WTC11 (cell line): ENCODE measurements at places on chromosomes 12 and 14.

DNA sequence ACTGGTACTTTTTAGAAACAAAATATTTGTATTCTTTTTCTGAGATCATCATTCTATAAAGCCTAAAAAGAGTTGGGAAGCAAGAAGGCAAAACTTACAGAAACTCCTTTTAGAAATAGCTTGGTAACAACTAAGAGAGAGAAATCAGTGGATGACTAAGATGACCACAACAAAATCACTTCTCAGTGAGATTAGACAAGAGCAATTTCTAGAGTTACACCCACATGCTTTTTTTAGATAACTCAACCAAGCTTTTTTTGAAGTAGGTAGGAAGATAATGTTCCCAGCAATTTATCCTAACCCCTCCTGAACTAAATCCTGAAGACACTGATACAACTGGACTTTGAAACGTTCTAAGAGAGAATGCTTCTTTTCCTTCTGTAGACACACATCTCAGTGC, 576.4 kb downstream of the SLC6A15 start:
- DNase-seq = no peak

DNA sequence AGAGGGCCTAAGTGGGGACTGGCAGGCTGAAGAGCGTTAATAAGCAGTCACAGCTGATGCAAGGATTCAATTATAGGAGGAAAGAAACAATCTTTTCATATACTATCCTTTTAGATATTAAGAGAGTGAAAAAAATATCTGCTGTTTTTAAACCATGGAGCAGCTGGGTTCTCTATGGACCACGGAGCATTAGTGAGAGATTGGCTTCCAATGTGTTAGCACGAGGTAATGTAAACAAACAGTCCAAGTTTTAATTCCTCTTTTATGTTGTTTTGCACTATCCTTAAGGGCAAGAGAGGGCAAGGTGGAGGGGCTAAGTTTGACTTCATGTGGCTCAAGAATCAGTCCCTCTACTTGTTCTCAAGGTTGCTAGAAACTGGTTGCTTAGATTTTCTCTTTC, 30.9 kb downstream of the CDKN1B start:
- DNase-seq = no peak

GRCh38 chr14:53927171-53927570, 29.5 kb downstream of the BMP4 start:
- DNase-seq = no peak

DNA sequence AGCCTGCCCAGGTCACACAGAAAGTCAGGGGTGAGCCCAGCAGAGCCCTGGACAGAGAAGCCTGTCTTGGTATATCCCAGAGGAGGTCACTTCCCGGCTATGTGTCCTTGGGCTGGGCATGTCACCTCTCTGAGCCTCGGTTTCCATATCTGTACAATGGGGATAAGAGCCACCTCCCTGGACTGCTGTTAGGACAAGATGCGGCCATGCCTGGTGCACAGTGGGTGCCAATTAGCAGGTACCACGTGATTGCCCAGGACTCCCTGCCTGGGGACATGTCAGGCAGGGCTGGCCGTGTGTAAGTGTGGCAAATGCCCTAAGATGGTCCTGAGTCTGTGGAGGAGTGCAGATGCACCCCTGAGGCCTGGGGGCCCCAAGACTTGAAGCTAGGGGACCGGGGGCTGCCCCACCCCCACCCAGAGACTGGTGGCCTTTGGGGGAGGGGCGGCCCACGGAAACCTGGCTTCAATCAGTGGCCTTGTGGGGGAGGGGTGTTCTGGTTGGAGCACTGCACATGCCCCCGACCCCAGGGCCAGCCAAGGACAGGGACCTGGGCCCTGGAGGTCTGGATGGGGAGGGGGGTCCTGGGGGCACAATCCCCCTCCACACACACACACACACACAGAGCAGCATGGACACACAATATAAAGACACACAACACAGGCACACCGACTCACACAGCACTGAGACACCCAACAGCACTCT, 878 bp downstream of the TMEM119 start:
- no peak for DNase-seq

DNA sequence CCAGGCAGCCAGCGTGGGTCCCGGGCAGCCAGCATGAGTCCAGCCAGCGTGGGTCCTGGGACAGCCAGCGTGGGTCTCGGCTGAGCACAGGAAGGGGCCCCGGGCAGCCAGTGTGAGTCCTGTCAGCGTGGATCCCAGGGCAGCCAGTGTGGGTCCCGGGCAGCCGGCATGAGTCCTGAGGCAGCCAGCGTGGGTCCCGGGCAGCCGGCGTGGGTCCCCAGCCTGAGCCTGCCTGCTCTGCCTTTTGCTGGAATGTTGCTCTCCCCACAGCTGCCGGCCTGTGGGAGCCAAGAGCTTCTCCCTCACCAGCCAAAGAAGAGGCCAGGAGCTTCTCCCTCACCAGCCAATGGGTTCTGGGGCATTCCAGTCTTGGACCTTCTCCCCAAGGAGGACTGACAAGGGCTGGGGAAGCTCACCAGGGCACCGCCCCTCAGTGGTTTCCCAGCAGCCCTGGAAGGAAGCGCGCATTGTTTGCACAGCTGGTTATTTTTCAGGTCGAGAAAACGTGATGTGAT, 15.0 kb upstream of the RFLNA start:
- no peak for DNase-seq

- no peak for DNase-seq
Observed at GRCh38 chr14:62947301-62947700, 98.0 kb downstream of the KCNH5 start.

DNA sequence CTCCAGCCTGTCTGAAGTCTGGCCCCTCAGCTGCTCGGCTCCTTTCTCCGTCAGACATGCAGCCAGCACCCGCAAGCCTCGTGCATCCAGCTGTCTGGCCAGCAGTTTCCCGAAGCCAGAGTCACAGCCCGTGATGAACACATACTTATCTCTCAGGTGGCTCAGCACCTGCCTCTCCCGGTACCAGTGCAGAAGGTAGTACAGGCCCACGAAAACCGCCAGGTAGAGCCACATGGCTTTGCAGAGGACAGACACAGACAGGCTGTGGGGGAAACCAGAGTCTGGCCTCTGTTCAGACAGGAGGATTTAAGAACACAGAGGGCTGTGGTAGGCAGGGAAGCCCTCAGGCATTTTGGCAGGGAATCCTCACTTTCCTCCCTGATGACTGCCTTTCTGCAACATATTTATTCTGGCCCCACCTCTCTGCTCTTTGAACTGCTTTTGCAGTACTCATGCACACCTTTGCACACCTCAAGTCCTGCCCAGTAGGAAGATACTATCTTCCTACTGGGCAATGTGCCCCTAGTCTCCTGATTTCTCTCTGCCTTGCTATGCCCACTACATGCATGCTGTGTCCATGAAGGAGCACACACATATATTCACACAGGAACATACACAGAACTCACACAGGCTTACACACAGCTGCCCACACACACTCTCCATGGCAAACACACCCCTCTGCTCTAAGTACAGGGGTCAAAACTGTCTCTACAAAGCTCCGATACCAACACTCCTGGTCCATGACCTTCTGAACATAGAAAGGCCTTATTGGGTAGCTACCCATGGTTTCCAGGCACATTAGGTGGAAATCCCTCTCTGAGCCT, at the start of gene RDH16:
Gene RDH16 (minus strand): TSS at position 380 of the 824 bp plus-strand sequence. CDS start 146 bp downstream, at position 234.
- no peak for DNase-seq
